Right ventricle myocardium inferior (tissue), 1 donor: ENCODE measurements at places on chromosomes 7 and 10.

GRCh38 chr7:132061937-132062336 lies 505.5 kb upstream of the PODXL start:
- DNase-seq, result no peak

- DNase-seq, result no peak
These were observed 351.1 kb upstream of the KLF6 start for GRCh38 chr10:4136121-4136520.

GRCh38 chr7:36084485-36085091 lies 68.5 kb upstream of the EEPD1 start:
- no peak for DNase-seq

- DNase-seq, result no peak
These were observed 18.6 kb upstream of the VCL start for GRCh38 chr10:73979141-73979808.

DNA sequence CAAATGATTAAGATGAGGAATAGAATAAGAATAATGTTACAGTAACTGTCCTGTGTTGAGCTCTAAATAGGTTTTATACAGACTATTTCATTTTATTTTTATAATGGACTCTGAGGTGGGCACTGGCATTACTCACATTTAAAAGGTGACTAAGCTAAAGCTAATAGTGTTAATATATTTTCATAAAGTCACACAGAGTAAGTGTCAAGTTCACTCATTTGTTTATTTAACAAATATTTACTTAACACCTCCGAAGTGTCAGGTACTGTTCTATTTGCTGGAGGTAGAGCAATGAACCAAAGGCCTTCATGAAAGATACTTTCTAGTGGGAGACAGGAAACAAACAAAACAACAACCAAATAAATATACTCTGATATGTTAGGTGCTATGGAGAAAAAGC lies 44.0 kb downstream of the ASB4 start:
- no peak for DNase-seq

- DNase-seq, result no peak
These were observed 11.9 kb downstream of the YKT6 start for GRCh38 chr7:44212581-44213184.

GRCh38 chr7:28575241-28575643 lies 162.9 kb downstream of the CREB5 start:
- DNase-seq, result no peak

DNA sequence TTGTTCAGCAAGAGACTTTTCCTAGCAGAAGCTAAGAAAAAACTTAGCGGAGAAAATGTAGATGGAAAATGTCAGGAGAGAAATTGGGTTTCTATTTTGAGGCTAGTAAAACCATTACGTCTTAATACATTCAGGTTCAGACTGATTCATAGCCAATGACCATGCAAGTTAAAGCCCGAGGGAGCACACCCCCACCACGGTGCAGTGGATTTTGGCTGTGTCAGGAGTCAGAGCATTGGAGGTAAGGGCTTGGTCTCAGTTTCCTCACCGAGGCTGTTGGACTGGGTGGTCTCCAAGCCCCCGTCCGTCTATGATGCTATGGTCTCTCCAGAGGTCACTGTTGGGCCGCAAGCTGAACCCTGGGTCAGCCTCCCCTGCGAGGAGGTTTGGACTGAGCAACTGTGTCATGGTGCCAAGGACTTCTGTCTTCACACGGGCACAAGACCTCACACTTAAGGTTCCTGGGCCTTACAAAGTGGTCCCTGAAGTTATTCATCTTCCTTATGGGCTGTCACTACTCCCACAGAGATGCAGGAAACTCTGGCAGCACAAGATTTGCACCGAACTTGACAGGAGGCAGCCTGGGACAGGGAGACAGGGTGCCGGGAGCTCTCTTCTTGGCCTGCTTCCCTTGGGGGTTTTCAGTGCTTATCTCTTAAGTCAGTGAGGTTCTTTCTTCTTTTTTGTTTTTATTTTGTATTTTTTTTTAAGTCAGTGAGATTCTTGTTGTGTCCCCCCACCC lies 186.8 kb downstream of the PHTF2 start:
- no peak for DNase-seq

- no peak for DNase-seq
These were observed 27.9 kb upstream of the DAGLB start for GRCh38 chr7:6475433-6476186.
